ENCODE measurements at places on chromosomes 13 and 19. TPM values are rescaled to one million over a fixed set of nuclear protein-coding genes. Genes with fewer than 3 reads are reported as not detected.
A peak's percentile ranks its signal among the peaks of the same experiment; 100 is the strongest.

DNA sequence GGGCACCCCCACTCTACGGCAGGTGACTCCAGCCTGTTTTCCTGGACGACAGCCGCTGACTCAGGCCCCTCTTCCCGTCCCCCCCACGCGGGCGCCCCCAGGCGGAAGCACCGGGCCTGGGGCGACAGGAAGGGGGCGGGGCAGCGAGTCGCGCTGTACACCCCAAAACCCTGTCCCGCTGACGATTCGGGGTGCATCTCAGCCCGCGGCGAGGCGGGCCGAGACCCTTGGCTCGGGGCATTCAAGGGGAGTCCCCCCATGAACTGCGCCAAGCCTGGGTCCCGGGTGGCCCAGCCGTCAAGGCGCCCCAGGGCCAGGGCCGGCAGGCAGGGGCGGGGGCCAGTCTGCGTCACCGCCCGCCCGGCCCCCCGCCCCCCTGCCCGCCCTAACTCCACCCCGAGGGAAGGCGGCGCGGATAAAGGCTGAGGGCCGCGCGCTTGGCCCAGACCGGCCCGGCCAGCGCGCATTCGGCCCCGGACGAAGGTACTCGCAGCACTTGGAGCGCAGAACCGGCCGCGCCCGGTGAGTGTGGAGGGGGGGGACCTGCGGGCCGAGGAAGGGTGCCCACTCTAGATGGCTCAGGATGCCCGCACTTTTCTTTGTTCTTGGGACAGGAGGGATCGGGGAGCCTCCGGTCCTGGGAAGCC, at the start of gene MIDN:
Gene MIDN, plus strand, starts transcription at position 445 of the 647 bp plus-strand sequence. CDS start 1,714 bp downstream, outside the sequence.
- DNase-seq, result peak; percentile 95

- DNase-seq, result peak; percentile 80
Measured at GRCh38 chr19:41746593-41747227, 8.6 kb upstream of the CEACAM6 start.

FCAR gene
- not detected for total RNA-seq

RRAS gene
- total RNA-seq, result 7.3 TPM

- no peak for DNase-seq
Measured at GRCh38 chr13:46541210-46541609, 11.8 kb upstream of the LRCH1 start.

GRCh38 chr13:110869231-110869804, 45.6 kb downstream of the ANKRD10 start:
- DNase-seq, result peak; percentile 55

GRCh38 chr19:30160426-30160825, 211.8 kb upstream of the ZNF536 start:
- no peak for DNase-seq

PTPRS gene
- total RNA-seq, result 240 TPM

NRTN gene
- 7.5 TPM for total RNA-seq

LGALS7 gene
- 0.97 TPM for total RNA-seq

DNA sequence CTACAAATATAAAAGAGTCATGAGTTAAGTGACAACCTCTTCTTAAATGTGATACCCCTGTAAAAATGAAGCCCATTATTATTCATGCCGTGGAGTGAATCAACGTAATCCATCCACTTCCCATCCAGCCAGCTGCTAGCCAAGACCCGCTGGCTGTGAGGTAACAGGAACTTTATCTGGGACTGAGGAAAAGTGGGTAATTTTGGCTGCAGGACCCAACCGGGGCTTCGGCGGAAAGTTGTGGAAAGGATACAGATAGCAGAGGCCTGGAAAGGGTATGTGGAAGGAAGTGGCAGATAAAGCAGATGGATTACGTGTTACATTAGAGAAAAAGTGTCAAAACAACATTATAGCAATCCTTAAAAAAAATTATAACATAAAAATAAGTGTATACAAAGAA, 48.3 kb downstream of the SLC7A1 start:
- no peak for DNase-seq

DNA sequence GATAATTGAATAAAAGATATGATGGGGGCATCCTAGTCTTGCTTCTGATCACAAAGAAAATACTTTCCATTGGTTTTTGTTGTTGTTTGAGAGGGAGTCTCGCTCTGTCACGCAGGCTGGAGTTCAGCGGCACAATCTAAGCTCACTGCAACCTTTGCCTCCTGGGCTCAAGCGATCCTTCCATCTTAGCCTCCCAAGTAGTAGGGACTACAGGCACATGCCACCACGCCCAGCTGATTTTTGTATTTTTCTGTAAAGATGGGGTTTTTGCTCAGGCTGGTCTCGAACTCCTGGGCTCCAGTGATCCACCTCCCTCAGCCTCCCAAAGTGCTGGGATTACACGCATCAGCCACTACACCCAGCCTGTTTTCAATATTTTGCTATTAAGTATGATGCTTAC, 17.1 kb upstream of the PSMC4 start:
- no peak for DNase-seq

ZNF547 gene
- 3.5 TPM for total RNA-seq

IRGC gene
- total RNA-seq, result not detected

MIA gene
- total RNA-seq, result not detected

HSPB6 gene
- 1.2 TPM for total RNA-seq

PINLYP gene
- 7.7 TPM for total RNA-seq

CYP4F2 gene
- not detected for total RNA-seq

- DNase-seq, result no peak
Measured at GRCh38 chr19:13611596-13611995, 105.3 kb upstream of the CACNA1A start.

DNA sequence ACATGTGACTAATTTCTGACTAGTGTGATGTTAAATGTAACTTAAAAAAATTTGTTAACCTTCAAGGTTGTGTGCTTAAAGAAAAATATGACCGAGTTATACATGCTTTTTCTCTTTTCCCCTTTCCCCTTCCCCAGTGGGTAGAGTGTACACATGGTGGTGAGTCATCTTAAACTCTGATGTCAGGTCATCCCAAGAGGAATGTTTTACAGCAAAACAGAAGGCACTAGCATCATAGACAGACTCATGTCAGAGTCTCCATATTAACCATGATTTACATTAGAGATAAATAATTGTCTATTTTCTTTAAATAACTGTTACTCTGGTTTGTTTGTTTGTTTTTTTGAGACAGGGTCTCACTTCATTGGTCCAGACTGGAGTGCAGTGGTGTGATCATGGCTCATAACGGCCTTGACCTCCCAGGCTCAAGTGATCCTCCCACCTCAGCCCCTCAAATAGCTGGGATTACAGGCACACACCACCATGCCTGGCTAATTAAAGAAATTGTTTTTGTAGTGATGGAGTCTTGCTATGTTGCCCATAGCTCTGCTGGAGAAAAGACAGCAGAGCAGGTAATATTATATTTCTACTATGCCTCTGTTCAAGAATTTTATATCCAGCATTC, 160.4 kb upstream of the PCDH9 start:
- DNase-seq, result no peak

DNA sequence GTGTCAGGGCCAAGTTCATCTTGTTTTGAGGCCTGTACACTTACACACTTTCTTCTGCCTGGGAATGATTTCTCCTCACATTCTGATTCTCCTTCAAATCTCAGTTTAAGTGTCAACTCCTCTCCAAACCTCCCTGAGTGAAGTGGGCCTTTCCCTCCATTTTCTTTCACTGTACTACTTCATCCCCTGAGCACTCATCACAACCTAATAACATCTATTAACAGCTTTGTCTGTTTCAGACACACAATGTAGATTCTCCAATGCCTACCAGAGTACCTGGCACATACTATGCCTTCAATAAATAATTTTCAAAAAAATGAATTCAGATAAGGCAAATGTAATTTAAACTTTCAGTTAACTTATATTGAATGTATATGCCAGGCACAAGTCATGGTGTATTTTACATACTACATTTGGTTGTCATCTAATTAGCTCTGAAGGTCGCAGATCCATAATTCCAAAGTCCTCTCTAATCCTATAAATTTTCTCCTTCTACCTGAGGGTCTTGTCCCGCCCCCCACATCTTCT, 357 bp upstream of the COG6 start:
- DNase-seq, result no peak

GPR12 gene
- not detected for total RNA-seq

DNA sequence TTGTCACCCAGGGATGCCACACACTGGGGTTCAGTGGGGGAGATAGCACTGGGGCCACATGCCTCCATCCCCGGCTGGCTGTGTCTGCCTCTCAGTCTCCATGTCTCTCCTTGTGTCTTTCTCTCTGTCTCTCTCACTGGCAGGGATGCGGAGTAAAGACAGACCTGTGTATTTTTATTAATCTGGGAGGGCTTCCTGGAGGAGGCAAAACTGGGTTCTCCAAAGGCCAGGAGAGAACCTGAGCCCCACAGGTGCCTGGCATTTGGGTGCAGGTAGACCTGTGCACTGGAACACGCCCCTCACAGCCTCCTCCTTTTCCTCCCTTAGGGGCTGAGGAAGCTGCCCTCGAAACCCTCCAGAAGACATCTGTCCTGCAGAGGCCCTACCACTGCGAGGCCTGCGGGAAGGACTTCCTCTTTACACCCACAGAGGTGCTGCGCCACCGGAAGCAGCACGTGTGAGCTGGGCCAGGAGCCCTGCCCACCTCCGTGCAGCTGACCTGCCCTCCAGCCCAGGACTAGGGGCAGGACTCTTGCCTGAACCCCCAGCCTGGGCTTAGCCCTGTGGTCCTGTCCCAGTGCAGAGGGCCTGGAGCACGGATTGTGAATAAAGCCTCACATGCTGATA, 32.7 kb downstream of the DHX34 start:
- no peak for DNase-seq

TMC4 gene
- 46.6 TPM for total RNA-seq

DNA sequence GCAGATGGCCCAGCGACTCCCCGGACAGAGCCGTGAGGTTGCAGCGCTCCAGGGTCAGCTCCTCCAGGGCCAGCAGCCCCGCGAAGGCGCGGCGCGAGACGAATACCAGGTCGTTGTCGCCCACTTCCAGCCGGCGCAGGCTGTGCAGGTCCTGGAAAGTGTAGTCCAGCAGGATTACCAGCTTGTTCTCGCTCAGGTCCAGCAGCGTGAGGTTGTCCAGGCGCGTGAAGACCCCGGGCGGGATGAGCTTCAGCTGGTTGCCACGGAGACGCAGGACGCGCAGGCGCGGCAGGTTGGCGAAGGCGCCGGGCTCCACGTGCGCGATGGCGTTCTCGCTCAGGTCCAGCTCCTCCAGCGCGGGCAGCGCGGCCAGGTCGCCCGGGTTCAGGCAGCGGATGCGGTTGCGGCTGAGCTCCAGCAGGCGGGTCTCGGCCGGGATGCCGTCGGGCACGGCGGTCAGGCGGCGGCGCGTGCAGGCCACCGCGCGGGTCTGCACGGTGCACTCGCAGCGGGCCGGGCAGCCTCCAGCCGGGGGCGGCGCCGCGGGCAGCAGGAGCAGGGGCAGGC, 9.3 kb upstream of the PEAK3 start:
- peak; percentile 90 for DNase-seq

CEBPA gene
- 2.1 TPM for total RNA-seq

GRCh38 chr13:93244918-93245280, 18.3 kb downstream of the GPC6 start:
- DNase-seq, result no peak

GRCh38 chr19:13899393-13899792, 6.5 kb downstream of the BRME1 start:
- DNase-seq, result no peak

DNA sequence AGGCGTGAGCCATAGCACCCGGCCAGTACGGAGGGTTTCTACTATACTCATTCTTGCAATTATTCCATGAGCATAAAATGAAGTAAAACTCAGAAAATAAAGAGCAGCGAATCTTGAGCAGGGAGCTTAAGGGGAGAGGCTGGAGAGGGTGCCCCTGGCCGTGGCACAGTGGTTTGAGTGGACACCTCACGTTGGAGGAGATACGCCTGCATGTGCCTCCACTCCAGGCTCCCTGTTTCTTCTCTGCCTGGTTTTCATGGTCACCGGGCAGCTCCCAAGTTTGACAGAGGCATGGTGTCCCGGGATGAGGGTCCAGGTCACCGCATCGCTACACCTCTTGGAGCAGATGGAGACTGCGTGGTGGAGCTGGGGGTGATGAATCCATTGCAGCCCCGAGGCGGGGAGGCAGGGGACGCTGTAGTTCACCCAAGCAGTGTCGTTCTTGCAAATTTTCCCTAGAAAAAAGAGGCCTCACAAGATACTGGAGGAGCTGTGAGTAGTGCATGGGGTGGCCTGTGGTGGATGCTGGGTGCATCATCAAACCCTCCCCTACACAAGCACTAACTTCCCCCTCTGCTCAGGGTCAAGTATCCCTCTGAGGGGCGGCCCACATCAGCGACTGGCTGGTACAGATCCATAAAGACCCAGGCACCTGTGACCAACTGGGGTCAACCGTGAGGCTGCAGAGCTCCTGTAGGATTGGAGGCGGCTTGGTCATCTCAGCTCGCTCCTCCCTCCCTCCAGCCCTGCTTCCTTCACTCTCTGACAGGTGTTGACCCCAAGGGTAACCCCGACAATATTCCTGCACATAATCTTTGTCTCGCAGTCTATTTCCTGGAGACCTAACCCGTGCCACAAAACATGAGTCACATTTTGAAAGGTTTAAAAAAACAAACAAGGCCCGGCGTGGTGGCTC, 3.6 kb upstream of the MIER2 start:
- DNase-seq, result peak; percentile 73

GRCh38 chr13:73995736-73996135, 138.5 kb downstream of the KLF12 start:
- no peak for DNase-seq

GRCh38 chr13:101181076-101181685, 235.1 kb downstream of the NALCN start:
- DNase-seq, result no peak

LRG1 gene
- 0.72 TPM for total RNA-seq

DNA sequence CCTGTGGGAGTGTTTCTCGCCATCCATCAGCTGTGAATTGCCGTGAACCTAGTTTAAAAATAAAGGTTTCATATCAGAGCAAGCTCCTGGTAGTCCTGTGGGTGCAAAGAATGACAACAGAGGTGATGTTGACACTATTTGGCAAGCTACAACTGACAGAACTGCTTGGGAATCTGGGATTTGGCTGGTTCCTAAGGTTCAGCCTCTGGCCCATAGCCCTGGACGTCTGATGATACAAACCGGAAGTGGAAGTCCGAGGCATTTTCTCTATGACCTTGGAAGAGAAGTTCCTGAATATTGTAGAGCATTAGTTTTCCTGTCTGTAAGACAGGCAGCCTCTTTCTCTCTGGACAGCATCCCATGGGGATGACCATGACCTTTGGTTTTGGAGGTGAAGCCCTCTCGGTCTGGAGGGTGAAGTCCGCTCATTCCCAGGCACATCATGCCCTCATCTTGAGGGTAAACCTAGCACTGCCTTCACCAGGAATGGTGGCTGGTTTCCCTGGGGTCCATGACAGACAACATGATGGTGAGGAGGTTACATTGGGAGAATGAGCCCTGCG, 29.1 kb downstream of the GATAD2A start:
- no peak for DNase-seq

GRCh38 chr19:12623361-12624031, 12.8 kb downstream of the ZNF791 start:
- DNase-seq, result no peak
